ENCODE measurements at places on chromosomes 3 and 15. TPM values are rescaled to one million over a fixed set of nuclear protein-coding genes. Genes with fewer than 3 reads are reported as not detected.

- no peak for DNase-seq
These were observed 7.5 kb downstream of the SOX2 start for GRCh38 chr3:181718987-181719911.

- DNase-seq, result no peak
These were observed 594.1 kb downstream of the FGF12 start for GRCh38 chr3:192133271-192133670.

DNA sequence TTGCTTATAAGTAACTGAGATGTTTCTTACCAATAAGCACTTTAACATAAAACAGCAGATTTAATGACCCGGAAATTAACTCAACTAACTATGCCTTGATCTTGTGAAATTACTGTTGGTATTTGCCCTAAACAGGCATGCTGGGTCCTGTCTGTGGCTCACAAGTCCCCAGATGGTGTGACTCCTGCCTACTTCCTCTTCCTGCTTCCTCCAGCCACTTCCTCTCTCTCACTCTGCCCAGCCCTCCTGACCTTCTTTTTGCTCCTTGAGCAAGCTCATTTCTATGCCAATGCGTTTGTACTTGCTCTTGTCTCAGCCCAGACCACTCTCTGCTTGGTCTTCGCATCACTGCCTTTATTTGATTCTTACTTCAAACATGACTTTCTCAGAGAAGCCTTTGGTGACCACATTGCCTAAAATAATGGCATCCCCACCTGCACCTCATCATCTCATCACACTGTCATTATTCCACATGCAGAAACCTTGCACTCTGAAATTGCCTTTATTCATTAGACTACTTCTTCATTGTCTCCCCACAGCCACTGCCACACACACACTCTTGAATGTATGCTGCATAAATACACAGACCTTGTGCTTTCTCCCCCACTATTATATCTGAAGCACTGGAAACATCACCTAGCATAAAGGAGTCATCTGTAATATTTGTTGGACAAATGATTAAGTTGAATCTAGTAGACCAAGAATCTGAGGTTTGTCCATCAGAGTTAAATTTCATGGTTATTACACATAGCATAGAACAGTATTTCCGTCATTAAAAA lies 256.3 kb upstream of the SEMA6D start:
- DNase-seq, result no peak

GRCh38 chr3:57661404-57661803 lies 31.5 kb downstream of the DENND6A start:
- DNase-seq, result no peak

- no peak for DNase-seq
These were observed 28.5 kb upstream of the LCTL start for GRCh38 chr15:66594344-66594743.

GRCh38 chr3:8371960-8372463 lies 129.6 kb upstream of the LMCD1 start:
- DNase-seq, result no peak

DNA sequence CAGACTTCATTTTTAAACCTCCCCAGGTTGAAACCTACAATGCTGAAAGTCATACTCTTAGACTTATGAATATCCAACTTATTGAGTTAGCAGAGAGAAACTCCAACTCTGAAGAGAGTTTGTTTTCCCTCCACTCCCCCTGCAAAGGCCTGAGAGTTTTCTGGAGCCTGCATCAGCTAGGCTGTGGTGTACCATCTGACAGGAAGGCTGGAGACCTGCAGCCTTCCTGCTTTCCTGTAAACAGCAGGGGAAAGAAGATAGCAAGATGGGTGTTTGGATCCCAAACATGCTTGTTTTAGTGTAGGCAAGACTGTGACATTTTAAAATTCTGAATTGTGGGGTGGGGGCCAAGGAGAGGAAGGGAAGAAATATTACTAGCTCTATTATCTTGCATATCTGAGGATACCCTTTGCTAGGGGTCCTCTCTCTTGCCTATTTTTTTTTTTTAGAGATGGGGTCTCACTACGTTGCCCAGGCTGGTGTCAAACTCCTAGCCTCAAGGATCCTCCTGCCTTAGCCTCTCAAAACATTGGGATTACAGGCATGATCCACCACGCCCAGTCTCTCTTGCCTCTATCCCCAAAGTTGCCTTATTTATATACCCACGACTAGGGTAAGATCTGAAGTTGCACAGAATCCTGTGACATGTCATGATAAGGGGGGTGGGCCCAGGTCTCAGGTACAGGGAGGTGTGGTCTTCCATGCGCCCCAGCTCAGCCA lies 51.0 kb upstream of the USP3 start:
- DNase-seq, result no peak

DNA sequence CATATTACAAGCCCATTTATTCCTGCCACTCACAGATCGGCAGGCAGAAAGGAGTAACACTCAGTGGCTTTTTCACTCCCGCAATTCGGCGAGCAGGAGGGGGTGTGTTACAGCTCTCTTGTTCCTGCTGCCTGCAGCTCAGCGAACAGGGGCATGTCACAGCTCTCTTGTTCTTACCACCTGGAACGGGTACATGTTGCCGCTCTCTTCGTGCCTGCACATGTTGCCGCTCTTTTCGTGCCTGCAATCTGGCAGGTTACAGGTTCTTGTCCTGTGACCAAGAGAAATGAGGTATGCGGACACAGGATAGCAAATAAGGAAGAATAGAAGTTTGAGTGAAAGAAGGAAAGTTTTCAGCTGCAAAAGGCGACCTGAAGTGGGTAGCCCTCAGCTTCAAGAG lies 761.4 kb downstream of the NAALADL2 start:
- DNase-seq, result no peak

DNA sequence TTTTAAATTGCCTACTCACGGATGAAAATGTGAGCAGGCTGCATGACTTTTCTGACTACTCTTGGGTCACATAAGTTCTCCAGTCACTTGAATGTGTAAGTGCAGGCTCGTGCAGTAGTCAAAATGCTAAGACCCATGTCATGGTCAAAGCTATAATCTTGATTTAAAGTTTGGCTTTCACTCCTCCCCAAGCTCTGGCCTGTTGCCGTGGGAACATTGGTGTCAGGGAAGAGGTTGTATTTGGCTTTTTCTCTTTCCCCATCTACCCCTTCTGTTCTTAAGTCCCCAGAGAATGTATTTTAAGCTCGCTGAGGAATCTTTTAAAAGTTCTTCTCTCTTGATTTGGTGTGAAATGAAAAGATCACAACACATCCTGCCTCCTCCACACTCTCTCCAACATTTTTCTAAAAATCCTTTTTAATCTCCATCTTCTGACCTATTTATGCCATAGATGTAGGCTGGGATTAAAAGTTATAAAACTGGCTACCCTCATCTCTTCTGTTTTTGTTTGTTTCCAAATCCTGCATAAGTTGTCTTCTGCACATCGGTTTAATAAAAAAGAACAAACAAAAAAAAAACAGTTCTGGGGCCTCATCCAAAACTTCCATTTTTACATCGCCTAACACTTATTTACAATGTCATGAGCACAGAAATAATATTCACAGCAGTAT lies 61.4 kb upstream of the ADAMTSL3 start:
- DNase-seq, result no peak

- no peak for DNase-seq
These were observed 4.0 kb downstream of the MAP2K1 start for GRCh38 chr15:66390678-66391077.

DNA sequence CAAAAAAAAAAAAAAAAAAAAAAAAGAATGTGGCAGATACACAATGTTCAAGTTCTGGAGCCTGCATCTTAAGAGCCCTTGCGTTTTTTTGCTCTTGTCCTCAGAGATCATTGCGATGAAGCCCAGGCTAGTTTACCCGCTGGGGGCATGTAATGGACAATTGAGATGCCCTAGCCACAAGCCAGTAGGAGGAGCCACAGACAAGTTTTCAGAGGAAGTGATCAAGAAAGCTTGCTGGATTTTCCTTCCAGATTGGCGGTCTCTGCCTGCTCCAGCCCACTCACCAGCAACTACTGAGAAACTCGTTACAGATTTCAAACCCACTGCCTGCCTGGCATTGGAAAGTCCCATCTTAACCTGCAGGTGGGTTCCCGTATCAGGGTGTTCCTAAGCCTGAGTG lies 192.1 kb upstream of the EOMES start:
- DNase-seq, result no peak

- DNase-seq, result no peak
These were observed 19.1 kb upstream of the SPINK8 start for GRCh38 chr3:48352546-48352945.

GRCh38 chr3:37640636-37641375 lies 220.9 kb upstream of the CTDSPL start:
- DNase-seq, result no peak

DNA sequence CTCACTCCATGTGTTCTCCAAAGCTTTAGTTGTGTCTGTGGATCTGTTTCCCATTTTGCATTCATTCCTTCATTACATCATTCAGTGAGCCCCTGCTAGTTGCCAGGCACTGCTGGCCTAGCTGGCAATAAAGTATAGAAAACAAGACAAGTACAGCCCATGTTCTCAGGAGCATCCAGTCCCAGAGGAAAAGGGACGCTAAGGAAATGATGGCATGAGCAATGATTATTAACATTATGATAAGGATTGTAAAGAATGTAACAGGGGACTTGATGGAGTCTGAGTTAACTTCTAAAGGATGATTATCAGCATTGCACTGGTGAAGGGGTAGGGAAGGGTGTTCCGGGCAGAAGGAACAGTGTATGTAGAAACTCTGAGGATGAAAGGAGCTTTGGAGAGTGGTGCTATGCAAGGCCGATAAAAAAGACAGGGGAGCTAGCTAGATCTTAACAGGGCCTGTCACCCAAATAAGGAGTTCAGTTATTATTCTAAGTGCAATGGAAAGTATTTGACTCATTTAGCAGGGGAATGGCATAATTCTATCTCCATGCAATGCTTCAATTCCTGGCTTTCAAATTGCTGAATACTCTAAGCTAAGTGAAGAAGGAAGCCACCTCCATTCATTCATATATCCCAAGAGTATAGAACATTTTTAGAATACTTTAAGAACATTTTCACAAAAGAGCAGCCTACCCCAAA lies 258.2 kb upstream of the STT3B start:
- DNase-seq, result no peak

DNA sequence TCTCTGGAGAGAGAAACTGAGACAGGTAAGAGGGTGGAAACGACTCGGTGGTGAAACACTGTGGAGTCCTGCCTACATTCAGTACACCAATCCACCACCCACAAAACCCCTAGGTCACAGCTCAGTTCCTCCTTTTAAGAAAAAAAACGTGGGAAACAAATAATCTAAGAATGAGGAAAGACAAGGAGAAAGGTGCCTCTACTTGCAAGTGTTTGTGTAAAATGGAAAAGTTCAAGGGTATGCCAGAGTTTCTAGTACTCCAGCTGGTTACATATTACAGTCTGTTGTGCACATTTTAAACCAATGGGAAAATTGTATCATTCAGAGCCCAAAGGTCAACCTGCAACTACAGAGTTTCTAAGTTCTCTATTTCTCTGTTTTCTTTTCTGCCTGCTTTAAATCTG lies 32.2 kb downstream of the HGD start:
- DNase-seq, result no peak

DNA sequence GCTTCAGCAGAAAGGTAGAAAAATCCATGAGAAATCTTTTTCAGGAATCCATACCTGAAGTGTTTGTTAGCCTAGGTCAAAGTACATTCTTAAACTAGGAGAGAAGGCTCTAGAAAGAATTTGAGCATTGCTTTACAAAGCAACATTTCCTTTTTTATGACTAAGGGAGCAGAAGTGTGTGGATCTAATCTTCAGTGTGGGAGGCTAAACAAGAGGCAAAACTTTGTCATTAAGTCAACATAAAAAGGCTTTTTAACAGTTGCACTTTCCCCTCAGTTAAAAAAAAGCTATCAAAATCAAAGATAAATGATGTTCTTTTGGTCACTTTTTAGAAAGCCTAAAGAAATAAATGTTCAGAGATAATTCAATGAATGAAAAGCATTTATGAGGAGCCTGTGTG lies 154.8 kb downstream of the TMEM108 start:
- DNase-seq, result no peak

GRCh38 chr3:197508051-197508451 lies 47.7 kb downstream of the BDH1 start:
- no peak for DNase-seq

The AMT gene
- polyA plus RNA-seq, result 16.7 TPM

The SV2B gene
- polyA plus RNA-seq, result 2.9 TPM

The HIGD1A gene
- 88.0 TPM for polyA plus RNA-seq

The AADAC gene
- polyA plus RNA-seq, result 0.13 TPM

The VEPH1 gene
- 0.85 TPM for polyA plus RNA-seq

The RASGRP1 gene
- 0.14 TPM for polyA plus RNA-seq
